Right renal cortex interstitium (tissue), 3 donors: ENCODE measurements at places on chromosomes 7 and 10.

- DNase-seq = no peak
These were observed 38.5 kb downstream of the MCMBP start for GRCh38 chr10:119834188-119834587.

DNA sequence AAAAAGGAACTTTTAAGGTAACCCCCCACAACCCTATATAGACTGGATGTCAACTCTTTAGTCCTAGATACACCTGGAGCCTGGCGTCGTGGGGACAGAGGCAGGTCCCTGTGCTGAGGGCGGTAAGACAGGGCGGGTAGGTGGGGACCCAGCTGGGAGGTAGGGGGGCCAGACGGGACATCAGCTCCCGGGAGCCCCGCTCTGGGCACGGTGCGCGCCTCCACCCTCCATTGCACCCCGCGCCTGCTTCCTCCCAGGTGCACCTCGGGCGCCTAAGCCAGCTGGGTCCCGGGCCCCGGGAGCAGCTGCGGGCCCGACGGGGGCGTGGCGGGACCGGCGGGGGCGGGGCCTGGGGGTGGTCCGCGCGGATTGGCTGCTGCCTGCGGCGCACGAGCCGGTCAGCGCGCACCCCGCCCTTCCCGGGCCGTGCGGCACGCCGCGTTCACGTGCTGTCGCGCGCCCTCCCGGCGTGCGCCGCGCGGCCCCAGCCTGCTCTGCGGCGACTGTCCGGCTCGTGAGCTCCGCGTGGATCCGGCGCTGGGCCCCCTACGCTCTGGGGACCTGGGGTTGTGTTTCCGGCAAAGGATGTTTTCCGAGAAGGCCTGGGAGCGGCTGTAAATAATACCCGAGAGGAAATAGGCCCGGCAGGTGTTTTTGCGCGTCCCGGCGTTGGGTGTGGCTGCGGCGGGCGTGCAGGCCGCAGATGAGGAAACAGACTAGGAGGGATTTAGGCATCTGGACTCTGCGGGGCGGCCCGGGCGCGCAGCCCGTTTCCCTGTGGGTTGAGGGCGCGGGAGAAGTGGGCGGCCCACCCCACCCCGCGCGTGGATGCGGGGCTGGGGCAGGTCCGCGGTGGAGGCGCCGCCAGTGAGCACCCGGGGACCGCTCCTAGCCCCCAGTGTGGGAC, 39.1 kb upstream of the PFKFB3 start:
- peak; percentile 81 for DNase-seq

DNA sequence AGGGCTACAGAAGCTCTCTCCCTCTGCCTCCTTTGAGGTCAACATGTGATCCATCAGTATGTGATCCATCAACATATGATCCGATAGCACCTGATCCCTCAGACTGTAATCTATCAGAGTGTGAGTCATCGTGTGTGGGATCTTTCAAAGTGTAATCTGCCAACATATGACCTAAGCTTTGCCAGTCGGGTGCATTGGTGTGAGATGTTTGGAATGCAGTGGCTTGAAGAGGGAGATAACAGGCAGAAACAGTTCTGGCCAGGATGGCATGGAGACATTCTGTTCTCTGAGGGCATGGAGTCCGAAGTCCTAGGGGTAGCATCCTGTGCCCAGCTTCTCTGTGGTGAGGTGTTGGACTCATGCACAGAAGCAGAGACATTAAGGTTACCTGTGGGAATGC, 217.7 kb upstream of the ETV1 start:
- no peak for DNase-seq

DNA sequence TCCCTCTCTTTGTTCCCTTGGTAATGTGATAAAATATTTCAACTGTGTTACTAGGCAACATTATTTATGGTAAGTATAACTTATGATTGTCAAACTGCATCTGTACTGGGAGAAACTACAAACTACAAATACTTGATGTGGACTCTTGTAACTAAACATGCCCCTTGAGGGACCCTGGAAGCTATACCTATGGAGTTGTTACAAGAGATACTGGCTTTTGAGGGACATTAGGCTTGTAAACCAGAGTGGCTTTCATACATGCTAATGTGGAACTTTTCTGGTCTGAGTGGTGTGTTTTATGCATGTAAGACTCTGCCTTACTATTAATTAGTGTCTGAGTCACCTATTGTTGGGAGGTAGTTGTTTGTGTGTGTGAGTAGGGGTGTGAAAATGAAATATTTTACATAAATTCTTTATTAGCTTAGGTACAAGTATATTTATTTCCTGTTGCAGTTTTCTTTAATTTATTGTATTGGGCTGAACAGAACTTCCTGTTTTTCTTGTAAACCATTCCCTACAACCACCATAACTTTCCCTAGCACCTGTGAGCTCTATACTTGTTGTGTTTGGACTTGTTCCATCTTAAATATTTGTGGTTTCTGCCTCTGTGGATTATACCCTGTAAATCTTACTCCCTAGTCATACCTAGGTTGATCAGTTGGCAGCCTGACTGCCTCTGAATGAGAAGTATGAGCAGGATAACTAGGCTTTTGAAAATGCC, 49.8 kb downstream of the STK31 start:
- peak; percentile 15 for DNase-seq

DNA sequence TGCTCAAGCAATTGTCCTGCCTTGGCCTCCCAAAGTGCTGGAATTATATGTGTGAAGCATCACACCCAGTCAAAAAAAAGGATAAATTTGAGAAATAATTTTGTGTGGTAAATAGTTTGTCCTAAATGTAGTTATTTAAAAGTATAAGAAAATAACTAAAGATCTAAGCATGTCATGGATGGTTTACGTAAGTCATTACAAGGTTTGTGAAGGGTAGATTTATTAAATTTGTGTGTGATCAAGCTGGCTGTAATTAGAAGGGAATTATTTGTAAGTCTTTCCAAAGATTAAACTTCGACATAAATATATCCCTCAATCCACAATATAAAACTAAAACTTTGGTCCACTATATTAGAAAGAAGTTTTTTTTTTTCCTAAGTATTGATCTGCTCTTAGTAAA, 28.6 kb downstream of the ORC5 start:
- no peak for DNase-seq

GRCh38 chr7:36286226-36286625, 103.4 kb upstream of the ANLN start:
- no peak for DNase-seq
